Lung (tissue), 17 donors: ENCODE measurements at places on chromosomes 11 and 22.

DNA sequence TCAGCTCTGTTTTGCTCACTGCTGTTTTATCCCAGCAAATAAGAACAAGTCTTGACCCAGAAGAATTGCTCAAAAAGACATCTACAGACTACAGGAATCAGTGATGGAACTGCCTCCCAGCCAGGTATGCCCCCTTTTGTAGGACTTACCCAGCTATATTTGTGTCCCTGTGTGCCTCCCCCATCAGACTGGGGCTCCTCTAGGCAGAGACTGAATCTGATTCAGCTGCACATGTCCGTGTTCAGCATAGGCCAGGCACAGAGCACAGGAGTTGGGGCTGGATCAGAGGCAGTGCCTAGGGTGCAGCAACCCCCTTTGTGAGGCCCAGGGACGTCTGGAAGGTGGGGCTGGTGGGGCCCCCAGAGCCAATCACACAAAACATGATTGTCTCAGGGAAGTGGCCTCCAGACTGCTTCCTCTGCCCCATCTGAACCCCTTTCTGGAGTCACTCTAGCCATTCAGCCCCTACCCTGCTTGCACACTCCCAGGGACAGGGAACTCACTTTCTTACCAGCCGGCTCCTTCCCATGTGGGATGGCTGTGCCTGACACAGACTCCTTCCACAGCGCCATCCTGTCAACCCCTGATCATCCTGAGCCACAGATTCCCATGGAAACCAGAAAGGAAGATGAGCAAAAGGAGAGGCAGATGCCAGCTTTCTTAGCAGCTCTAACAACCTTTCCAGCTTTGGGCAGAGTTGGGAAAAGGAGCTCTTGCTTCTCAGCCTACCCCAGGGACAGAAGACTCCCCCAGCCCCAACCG lies 24.8 kb downstream of the PDE2A start:
- H3K36me3 ChIP-seq = no peaks in the 10 kb centered on the region
- no peaks in the 10 kb centered on the region for H3K4me1 ChIP-seq
- no peak for DNase-seq
- H3K4me3 ChIP-seq = no peak overlapping the region
- peaks cover 3% of the 10 kb centered on the region for H3K27me3 ChIP-seq
- H3K27ac ChIP-seq = no peak overlapping the region

DNA sequence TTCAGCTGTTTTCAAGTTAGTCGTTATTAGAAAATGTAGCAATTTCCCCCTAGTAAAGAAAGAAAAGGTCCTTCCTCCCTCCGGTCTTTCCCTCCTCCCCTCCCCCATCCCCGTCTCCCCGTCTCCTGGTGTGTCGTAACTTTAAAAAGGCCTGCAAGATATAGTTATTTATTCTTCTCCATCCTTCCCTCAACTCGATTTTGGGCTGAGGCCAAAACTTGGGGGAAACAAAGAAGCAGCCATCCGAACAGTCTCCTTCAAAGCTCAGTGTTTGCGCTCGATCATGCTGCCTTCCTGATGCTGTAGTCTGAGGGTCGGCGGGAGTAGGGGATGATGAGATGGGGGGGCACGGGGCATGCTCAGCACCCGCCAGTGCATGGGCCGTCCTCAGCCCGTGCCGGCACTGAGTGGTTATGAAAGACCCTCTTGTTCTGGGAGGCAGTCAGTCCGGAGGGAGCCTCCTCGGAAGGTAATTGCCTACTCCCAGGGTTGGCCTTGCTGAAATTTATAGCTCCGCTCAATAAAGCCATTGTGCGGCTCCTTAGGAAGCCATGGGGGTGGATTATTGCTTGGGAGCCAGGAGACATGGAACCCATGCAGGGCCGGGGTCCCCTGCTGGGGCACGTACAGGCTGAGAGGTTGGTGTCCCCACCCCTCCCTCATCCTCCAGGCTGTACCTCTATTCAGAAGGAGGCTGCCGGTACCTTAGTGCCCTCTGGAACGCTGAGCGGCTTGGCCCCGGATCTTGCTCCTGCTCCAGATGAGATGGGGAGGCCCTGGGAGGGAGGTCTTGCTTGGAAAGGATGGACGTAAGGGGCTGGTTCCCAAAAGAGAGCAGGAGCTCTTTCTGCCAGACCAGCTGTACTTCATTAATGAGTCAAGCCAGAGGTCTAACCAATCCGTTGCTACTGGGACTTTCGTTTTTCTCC lies 212.7 kb upstream of the CADM1 start:
- peak; percentile 82 for DNase-seq
- no peak overlapping the region for H3K4me3 ChIP-seq
- H3K36me3 ChIP-seq = no peaks in the 10 kb centered on the region
- H3K27me3 ChIP-seq = no peaks in the 10 kb centered on the region
- no peak overlapping the region for H3K27ac ChIP-seq

- no peaks in the 10 kb centered on the region for H3K4me1 ChIP-seq
- no peak for DNase-seq
- H3K4me3 ChIP-seq = no peak overlapping the region
- H3K27me3 ChIP-seq = no peaks in the 10 kb centered on the region
- no peaks in the 10 kb centered on the region for H3K36me3 ChIP-seq
Observed at GRCh38 chr22:47095395-47096122, 333.1 kb downstream of the TBC1D22A start.

- H3K27ac ChIP-seq = no peak overlapping the region
- H3K4me3 ChIP-seq = no peak overlapping the region
- H3K27me3 ChIP-seq = no peaks in the 10 kb centered on the region
Observed at GRCh38 chr11:110069158-110069737, 23.9 kb upstream of the ZC3H12C start.

DNA sequence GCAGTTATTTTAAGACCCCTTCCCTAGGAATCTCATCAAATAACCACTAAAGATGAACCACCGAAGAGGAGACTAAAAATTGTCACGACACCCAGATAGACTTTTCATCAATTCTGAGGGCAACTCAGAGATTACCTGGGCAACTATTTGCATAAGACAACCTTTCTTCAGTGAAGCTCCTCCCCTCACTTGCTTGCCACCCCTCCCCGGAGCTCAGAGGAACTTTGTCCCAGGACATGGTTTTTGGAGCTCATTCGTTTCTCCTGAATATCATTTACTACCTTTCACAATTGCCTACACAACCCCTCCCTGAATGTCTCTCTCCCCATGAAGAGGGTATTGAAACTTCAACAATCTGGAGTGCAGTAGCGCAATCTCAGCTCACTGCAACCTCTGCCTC lies 3.9 kb downstream of the AGBL2 start:
- no peak overlapping the region for H3K4me3 ChIP-seq
- no peak overlapping the region for H3K27ac ChIP-seq
- H3K4me1 ChIP-seq = peaks cover 10% of the 10 kb centered on the region
